ENCODE measurements at places on chromosomes 2 and 18.

- no peak for DNase-seq
Measured at GRCh38 chr2:234724850-234725249, 227.0 kb upstream of the SH3BP4 start.

DNA sequence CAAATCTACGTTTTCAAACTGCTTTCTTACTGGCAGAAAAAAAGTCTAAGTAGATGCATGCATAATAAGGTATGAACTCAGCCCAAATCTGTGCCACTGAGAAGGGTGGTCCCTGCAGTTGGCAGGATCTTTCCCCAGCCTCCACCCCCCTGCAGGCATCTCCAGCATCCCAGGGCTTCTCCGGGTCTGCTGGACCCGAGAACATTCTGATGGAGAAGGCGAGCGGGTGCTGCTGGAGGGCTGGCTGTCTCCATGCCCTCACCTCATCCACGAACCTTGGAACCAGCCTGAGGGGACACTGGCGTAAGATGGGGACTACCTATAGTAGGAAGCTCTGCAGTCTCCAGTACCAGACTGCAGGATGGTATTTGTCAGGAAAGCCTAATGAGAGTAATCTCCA is 198.9 kb downstream of the HDAC4 start:
- DNase-seq = no peak

GRCh38 chr2:240142256-240142775 is 1.9 kb upstream of the OTOS start:
- DNase-seq = no peak

GRCh38 chr2:56197816-56198215 is 14.0 kb downstream of the CCDC85A start:
- DNase-seq = no peak

DNA sequence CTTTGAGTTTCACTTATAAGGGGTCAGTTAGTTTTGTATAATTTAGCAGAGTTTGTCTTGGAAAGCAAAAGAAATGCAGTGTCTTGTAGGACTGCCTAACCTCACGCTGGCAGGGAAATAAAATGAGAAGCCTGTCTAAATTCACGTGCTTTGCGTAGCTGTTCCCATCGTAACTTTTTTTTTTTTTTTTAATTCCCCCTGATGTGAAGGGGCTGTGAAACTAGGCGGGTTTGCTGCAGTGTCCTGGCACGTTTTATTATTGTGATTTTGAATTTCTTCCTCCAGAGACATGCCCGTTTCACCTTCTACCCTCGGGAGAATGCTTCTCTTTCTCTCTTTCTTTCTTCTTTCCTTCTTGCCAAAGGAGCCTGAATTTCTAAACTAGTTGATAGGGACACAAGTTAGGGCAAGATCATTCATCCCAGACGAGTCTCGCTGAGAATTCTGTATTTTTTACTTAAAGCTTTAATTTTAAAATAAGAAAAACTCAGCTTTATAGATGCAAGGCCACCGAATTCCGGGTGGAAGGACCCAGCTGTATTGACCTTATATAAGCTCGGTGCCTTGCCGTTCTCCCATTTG is 2.3 kb downstream of the MEIS1 start:
- DNase-seq = no peak

DNA sequence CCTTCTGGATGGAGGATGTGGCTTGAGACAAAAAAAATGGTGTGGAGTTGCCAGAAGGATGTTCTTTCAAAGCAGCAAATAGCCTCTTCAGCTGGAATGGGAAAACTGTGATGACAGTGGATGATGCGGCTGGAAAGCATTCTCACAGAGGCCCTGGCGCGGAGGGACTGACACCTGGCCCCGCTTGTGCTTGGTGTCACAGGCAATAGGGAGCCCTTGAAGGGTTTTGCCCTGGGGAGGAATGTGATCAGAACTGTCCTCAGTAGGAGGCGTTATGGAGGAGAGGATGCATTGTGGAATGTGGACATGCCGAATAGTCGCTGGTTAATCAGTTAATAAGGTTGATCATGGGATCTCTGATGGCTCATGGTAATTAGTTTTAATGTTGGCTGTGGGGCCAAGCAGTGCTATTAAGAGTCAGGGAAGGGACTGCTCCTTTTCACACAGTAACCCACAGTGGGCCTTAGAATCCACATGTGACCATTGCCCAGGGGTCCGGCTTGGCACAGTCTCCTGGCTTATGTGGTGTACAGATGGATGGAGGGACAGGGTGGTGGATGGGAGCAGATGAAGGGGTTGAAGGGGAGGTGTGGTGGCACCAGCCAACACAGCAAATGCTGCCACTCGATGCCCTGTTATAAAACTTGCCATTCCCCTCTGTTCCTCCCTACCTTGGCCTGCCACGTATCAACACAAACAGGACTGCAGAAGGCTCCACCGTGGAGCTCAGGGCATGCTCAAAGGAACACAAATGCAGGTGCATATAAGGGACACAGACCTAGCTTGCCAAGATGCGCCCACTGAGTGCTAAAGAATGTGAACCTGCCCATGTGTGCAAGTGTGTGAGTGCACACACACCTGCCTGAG is 71.7 kb downstream of the CIB4 start:
- DNase-seq = no peak

- no peak for DNase-seq
Measured at GRCh38 chr2:110650346-110650745, 27.5 kb downstream of the BUB1 start.

DNA sequence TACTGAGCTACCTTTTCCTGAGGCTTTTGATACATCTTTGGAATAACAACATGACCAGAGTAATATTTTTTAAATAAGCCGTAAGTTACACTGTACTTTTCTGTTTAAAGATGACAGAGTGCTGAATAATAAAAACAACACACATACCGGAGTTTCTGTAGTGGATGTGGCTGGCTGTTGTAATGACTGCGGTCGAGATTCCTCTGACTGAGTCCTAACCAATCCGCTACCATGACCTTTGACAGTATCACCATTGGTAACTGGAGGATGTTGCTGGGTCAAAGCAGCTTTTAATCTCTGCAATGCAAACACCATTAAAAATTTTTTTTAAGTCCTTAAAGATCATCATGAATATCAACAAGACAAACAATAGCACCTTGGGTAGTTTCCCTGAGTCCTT is 70.7 kb downstream of the ATF2 start:
- no peak for DNase-seq

DNA sequence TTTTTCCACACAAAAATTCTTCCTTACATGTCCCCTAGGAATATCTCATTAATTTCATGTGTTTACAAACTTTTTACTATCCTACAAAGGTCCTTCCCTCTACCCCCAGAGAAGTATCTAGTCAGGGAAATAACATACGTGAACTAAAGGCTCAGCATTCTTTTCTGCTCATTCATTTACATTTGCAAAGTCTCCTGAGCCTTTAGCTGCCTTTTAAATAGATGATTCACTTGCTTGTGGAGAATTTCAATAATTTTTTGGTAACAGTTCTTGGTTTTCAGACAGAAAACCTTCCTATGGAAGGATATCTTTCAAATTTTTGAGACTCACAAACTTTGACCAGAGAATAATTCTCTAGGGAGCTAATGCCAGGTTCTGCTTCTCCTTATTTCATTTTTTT is 81.5 kb upstream of the RMDN2 start:
- DNase-seq = no peak

DNA sequence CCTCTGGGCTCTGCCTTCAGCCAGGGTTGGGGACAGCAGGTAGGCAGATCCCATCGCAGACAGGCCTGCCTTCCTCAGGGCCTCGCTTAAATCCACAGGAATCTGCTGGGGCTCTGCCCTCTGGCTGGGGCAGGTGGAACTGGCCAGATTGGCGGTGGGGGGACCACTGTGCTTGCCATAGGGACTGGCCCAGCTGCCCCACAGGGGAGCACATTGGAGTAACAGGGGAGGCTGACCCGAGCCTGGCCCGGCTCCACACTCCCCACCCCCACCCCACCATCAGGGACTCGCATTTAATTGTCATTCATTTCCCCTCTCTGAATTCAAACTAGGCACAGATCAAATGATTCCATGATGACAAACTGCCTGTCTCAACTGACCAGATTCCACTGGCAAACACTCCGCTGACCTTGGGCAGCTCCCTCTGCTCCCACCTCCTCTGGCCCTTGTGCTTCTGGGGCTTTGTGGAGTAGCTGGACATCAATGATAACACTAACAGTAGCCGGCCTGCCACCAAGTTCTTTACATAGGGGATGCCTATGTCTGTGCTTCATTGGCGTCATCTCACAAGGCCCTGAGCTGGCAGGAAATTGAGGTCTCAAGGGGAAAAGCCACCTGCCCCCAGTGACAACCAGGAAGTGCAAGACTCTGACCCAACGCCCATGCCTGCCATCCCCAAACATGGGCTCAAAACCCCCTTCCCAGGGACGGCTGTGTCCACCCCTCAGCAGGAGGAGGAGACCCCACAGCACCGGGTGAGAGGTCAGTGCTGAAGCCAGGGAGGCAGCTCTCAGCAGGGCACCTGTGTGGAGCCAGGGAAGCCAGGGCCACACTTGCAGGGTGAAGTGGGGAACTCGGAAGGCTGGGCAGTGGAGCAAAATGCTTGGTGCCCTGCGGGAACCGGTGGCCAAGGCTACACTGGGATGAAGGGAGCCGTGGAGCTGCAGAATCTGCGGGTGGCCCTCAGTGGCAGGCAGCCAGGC is 2.1 kb upstream of the B3GNT7 start:
- no peak for DNase-seq

DNA sequence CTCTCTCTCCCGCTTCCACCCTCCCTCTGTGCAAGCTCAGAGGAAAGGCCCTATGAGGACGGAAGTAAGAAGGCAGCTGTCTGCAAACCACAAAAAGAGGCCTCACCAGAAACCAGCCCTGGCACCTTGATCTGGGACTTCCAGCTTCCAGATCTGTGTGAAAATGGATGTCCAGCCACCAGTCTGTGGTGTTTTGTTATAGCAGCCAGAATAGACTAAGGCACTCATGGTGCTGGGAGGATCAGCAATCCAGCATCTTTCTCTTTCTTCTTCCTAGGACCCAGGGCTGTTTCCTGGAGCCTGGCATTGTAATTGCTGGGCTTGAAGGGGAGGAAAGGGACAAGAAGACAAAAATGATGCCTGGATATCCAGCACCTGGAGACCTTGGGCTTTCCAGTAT is 122.5 kb downstream of the SOCS6 start:
- no peak for DNase-seq

DNA sequence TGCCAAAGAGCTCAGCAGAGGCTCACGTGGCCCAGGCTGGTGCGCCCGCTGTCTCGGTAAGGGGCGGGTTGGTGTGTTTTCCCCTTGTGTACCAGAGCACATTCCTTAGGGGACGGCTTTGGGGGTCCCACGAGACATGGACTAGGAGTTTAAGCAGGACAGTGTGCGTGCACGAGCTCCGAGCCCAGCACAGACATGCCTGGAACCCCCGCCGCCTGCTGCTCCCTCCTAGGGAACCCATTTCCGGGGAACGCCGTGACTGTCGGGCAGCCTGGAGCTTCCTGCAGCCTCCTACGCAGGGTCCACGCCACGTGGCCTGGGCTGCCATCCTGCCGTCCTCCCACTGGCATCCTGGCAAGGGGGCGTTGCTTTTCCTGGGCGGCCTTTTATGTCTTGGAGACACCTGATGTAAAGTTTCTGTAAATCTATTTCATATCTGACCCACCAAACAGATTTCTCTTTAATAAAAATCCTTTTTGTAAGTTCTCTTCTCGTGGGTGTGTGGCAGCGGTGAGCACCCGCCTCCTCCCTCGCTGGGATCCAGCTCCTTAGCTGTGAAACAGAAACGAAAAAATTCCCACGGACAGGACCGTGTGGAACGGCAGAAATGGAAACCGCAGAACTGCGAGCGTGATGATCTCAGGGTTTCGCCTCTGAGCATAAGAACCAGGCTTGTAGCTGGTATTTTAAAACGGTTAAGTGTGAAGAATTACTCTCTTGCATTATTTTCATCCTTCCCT is 43.5 kb upstream of the KCNG2 start:
- DNase-seq = no peak

GRCh38 chr2:149732730-149733290 is 145.2 kb upstream of the MMADHC start:
- DNase-seq = no peak

- DNase-seq = no peak
Measured at GRCh38 chr2:141929331-141930252, 201.2 kb downstream of the LRP1B start.

- no peak for DNase-seq
Measured at GRCh38 chr2:175151791-175152190, 16.2 kb downstream of the ATF2 start.

- DNase-seq = no peak
Measured at GRCh38 chr2:165295643-165296042, 56.4 kb downstream of the SCN2A start.

- no peak for DNase-seq
Measured at GRCh38 chr2:10546975-10547391, 98.9 kb upstream of the ODC1 start.

- no peak for DNase-seq
Measured at GRCh38 chr18:73552171-73552570, 595.5 kb downstream of the FBXO15 start.

GRCh38 chr2:175441181-175441761 is 259.8 kb upstream of the ATP5MC3 start:
- DNase-seq = no peak

Measured in DMS153 (cell line).